ENCODE measurements at places on chromosomes 6 and 20.

DNA sequence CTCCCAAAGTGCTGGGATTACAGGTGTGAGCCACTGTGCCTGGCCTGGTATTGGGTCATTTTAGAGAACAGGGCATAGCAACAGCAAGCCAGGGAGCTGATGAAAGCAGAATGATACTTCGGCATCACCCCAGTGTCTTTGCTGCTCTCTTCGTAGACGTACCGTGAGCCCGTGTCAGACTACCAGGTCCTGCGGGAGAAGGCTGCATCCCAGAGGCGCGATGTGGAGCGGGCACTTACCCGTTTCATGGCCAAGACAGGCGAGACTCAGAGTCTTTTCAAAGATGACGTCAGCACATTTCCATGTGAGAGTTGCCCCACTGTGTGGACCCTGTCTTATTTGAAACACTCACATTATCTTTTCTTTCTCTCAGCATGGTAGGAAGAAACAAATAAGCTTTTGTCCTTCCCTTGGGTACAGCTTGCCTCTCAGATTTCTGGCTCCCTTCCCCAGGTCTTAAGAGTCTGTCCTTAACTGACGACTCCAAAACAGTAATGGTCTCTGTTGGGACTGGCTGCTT, 15.9 kb downstream of the TAF8 start:
- DNase-seq, result no peak

DNA sequence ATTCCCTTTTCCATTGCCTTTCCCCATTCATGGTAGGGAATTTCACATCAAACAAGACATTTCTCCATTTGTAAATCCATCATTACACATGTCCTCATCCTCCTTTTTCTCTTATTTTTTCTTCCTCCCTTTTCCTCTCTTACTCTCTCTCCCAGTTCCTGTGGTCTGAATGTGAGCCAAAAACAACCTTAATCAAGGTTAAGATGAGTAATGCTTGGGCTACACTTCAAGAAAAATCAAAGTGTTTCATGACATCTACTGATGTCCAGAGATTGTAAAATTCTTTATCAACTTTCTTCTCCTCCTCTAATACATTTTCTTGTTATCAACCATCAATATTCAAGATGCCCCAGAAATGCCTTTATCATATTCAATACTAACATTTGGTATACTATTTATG, 208.0 kb upstream of the PRND start:
- no peak for DNase-seq

GRCh38 chr6:96649926-96650325, 87.0 kb downstream of the FHL5 start:
- no peak for DNase-seq

GRCh38 chr6:111605100-111605751, 452 bp downstream of the TRAF3IP2 start:
- DNase-seq, result peak; percentile 71

DNA sequence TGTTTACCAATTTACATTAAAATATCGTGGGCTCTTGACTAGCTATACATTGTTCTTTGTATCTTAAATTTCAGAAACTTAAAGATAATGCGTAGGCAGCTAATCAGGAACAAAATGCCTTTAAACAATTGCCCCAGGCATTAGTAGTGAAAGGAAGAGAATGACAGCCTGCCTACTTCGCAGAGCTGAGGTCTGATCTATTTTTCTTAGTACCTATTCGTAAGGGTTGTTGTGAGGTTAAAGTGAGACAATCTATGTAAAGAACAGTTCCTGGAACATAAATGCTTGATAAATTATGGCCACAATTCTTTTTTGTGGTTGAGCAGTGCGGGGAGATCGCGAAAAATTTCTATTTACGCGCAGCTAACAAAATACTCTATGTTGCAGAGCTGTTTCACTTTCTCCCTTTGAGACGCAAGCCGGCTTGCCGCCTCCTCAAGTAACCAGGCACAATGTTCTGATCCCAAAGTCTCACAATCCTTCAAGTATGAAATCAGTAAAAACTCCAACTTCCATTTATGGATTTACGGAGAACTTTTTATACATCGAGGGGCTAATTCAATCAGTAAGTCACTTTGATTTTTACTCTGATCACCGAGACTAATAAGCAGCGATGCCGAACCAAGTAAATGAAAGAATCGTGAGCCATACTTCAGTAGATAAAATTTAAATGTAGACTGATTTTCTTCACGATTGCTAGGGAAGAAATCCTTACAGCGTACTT, 878 bp upstream of the PNRC1 start:
- DNase-seq, result peak; percentile 73

DNA sequence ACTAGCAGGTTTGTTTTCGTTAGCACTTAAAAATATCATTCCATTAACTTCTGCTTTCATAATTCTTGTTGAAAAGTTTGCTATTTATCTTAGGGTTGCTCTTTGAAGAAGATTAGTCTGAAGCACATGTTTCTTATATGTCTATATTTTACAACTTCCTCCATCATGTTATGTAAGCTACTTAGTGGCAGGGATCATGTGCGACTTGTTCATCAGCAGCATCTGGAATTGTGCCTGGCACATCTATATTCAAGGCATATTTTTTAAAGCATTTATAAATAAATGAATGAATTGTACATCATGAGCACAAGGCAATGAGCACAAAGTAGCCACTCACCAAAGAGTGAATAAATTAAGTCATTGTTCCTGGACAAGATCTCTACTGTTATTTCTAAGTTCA, 187.2 kb upstream of the COL21A1 start:
- DNase-seq, result no peak

- DNase-seq, result no peak
Measured at GRCh38 chr20:31593221-31594001, 11.7 kb upstream of the ID1 start.

DNA sequence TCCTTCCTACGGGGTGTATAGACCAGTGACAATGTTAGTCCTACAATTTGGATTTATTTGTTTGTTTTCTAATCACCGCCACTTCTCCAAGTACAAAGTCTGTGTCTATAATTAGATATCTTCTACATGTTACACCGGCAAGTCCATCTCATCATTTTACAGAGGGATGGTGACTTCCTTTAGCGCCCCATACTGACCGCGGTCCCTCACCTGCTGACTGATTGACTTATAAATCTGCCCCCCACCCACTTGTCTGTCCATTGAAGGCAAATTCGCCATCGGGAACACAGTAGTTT, 8.9 kb upstream of the NR2E1 start:
- no peak for DNase-seq

GRCh38 chr6:23184351-23184750, 615.0 kb downstream of the HDGFL1 start:
- DNase-seq, result no peak

GRCh38 chr6:235763-236360, 56.4 kb upstream of the DUSP22 start:
- DNase-seq, result peak; percentile 67

DNA sequence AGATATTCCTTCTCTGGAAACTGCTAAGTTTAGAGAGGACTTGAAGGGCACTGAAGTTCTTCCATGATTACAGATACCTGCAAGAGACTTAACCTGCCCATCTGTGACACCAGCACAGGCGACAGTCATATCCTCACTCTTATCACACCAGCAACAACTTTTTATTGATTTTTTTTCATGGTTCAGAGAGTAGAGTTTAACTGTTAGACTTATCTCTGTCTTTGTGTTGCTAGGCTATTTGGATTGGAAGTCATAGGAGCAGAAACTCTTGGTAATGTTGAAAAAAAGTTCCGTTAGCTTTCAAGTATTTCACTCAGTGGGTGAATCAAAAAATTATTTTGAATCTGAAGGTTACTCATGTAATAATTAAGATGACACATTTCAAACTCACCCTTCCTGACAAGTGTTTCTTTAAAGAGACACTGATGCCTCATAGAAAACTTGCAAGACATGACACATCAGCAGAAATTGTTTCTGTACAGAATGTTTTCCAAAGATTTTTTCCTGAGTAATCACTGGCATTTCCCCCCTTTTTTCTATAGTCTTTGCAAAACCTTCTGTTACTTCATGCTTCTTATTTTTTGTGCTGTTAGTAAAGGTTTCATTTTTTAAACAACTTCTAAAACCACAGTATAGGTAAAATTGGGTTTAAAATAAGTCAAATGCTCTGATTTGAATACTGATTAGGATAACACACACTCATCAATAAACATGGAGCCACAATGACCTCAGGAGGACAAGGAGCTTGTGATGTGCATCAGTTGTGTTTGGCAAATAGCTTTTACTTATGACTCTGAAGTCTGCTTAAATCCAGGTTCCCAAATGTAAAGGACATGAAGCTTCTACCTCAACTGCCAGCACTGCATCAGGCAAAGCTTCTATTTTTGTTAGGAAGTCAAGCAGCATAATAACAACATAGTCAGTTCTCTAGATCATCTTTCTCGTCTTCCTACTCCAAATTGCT, 252.9 kb upstream of the MAN1A1 start:
- DNase-seq, result no peak

GRCh38 chr6:157406661-157407060, 25.7 kb downstream of the ZDHHC14 start:
- no peak for DNase-seq

GRCh38 chr6:104421650-104422049, 438.1 kb downstream of the HACE1 start:
- DNase-seq, result no peak

DNA sequence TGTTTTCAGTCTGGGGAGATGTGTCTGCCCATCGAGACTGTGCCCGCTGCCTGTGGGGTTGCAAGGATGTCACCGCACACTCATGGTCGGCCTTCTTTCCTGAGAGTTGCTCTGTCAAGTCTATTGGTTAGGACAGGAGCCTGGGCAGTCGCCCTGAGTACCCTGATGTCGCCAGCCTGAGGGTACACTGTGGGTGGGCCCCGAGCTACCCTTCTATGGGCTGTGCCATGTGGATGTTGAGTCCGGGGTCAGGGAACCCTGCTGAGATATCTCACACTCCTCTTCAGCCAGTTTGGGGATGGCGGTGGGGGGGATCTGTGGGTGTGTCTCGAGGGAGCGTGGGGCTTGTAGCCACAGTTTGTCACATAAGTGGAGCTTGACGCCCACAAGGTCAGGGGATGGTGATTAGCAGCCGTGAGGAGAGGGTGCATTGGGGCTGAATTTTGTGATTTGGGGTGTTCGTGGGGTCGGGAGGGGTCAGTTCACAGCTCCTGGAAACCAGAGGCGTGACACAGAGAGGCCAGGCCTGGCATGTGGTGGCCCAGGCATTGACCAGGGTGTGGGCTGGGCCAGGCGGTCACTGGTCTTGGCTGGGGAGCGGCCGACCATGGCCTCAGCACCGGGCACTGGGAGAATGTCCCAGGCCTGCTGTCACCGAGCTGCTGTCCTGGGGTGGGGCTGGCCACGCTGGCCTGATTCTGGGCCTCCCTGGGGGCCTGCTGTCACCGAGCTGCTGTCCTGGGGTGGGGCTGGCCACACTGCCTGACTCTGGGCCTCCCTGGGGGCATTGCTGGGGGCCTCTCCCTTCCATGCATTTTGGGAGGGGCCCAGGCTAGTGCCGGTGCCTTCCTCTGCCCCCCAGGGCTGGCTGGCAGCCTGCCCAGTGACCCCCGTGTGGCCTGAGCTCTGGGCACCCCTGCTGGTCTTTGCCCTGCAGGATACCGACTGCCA, 1.6 kb upstream of the NPBWR2 start:
- DNase-seq, result peak; percentile 50

DNA sequence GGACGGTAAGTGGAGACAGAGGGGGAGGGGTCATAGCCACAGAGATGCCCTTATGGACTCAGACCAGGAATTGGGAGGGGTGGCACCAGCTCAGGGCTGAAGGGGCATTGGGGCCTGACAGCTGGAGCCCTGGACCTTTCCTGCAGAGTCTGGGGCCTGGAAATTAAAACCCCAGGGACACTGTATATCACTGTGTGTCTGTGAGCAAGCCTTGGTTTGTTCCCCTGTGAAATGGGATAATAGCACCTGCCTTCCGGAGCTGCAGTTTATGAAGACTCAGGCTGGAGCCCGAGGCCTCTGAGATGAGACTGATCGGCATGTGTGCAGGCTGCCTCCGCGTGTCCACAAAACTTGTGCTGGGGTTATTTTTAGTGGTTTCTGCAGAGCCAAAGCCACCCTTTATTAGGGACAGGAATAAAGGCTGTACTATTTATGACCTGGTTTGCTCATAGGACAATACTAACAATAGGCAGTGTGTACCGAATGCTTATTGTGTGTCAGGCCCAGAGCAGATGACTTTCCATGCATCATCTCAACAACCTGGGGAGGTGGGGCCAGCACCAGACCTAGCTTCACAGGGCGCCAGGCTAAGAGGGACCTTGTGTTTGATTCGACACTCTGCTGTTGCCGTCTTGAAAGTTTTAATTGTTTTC, 22.6 kb downstream of the MYH7B start:
- DNase-seq, result no peak

DNA sequence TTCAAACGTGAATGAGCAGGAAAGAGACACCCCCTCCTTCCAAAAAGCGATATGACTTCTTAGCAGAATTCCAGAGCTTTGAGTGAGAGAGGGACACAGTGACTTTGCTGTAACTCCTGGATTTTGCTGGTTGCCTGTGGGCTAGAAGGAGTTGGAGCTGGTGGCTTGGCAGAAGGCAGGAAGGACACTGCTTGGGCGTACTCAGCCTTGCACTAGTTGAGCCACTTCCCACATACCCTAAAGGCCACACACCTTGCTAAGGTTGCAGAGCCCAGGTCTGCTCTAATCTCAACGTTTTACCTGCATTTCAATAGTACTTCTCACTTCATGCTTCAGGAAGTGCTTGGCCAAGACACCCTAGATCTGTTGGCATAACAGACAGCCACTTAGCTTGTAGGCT, 30.6 kb downstream of the RAB22A start:
- DNase-seq, result no peak

DNA sequence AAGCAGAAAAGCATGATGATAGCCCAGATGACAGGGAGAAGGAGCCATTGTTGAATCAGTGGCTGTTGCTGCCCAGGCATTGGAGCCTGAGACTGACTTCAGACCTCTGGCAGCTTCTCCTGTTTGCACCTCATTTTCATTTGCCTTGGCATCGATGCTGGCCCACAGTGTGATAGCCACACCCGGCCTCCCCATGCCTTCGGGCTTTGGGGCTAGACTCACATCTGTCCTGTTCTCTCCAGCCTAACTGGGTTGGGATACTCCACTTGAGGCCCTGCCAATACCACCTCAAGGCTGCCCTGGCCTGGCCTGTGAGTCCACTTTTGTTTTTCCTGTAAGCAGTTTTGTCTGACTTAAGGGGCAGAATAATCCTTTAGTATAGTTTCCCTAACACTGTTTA, 140.4 kb downstream of the UST start:
- DNase-seq, result no peak

GRCh38 chr20:45163083-45163803, 11.5 kb upstream of the PI3 start:
- DNase-seq, result no peak

GRCh38 chr6:44297063-44298038, 15.8 kb downstream of the AARS2 start:
- peak; percentile 80 for DNase-seq

- no peak for DNase-seq
Measured at GRCh38 chr20:64100566-64100888, 6.8 kb downstream of the NPBWR2 start.

GRCh38 chr6:94751641-94752329, 825.5 kb upstream of the MANEA start:
- no peak for DNase-seq

- DNase-seq, result no peak
Measured at GRCh38 chr20:10658876-10659632, 14.7 kb downstream of the JAG1 start.

GRCh38 chr6:94372229-94372628, 952.9 kb upstream of the EPHA7 start:
- no peak for DNase-seq
